BJ (cell line): ENCODE measurements at places on chromosomes 12 and 14.

DNA sequence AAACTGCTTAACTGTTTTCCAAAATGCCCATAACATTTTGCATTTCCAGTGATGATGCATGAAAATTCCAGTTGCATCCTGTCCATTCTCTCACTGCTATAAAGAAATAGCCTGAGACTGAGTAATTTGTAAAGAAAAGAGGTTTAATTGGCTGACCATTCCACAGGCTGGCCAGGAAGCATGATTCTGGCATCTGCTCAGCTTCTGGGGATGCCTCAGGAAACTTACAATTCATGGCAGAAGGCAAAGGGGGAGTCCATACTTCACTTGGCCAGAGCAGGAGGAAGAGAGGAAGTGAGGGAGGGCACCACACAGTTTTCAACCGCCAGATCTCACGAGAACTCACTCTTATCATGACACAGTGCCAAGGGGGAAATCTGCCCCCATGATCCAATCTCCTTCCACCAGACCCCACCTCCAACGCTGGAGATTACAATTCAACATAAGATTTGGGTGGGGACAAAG is 18.2 kb upstream of the CLEC2D start:
- DNase-seq, result peak; percentile 70

GRCh38 chr12:45730084-45730347 is 510 bp downstream of the ARID2 start:
- DNase-seq, result no peak

DNA sequence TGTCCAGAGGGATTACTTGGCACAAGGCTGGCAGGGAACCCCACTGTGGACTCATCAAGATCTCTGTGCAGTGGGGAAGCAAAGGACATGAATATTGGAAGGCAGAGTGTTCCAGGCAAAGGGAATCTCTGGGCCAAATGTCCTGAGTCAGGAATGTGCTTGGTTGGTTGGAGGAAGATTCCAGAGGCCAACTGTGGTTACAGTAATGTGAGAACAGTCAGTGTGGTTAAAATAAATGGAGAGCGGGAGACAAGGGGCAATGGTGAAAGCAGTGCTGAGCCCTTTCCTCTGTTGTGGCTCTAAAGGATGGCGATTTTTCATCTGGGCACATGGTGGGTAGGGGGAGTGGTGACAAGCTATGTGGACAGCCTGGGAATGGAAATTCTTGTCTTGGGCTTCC is 948.2 kb downstream of the BCL11B start:
- DNase-seq, result no peak

GRCh38 chr12:18580291-18580690 is 157.5 kb downstream of the PLCZ1 start:
- no peak for DNase-seq

DNA sequence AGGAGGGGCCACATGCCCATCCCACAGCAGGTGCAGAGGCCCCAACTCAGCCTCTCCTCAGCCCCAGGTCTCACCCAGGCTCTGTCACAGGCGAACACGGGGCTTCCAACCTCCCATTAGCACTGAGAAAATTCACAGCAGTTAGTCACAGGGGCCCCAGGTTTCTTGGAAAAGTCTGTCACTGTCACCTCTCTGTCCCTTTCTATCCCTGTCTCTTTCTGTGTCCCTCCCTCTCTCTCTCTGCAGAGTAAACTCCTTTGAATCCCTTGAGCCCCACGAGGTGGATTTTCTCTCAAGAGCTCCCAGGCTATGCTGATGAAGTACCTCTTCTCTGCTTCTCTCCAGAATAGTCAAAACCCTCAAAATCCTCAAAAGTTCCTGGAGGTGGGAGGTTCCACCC is 14.0 kb upstream of the ENDOU start:
- DNase-seq, result no peak

DNA sequence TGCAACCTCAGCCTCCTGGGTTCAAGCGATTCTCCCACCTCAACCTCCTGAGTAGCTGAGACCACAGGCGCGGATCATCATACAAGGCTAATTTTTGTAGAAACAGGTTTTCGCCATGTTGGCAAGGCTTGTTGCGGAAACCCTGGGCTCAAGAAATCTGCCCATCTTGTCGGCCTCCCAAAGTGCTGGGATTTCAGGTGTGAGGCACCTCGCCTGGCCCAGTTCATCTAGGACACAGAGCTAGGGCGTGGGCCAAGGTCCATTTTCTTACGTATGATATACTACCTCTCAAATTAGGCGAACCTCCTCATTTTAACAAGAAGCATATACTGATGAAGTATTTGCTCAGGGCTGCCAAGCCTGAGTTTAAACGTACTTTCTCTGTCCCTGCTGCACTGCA is 2.1 kb downstream of the RPS29 start:
- no peak for DNase-seq

GRCh38 chr12:77032406-77032805 is 33.0 kb downstream of the E2F7 start:
- peak; percentile 11 for DNase-seq

DNA sequence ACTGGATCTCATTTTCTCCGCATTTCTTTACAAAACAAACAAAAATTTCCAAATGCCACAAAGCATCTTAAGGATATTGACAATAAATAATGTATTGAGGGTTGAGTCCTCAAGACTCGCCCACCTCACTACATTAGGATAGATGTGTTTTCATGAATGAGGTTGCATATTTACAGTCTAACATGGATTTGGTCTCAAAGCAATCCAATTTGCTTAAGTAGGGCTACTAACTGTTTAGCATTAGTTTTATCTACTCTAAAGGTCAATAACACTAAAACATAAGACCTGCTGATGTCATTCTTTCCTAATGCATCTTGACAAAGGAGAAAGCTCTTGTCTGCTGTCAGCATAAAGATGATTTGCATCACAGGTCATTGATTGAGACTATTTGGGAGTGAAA is 82.4 kb downstream of the PTPRR start:
- DNase-seq, result no peak

DNA sequence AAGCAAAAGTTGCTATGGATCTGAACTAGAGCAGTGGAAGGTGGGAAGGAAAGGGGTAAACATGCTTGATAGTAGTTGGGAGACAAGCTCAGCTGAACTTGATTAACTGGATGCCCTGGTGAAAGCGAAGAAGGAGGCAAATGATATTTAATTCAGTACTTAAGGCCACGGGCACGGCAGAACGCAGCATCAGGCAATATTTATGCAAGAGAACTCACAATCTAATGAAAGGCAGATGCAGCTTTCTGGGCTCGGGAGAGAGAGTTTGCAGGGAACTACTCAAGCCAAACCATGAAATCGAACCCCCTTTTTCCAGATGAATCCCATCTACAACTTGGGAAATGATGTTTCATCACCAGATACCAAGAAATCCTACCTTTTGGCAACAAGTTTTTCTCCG is 3.5 kb upstream of the CNIH1 start:
- peak; percentile 56 for DNase-seq
